ENCODE measurements at places on chromosomes 4 and X.

GRCh38 chrX:52031371-52031770 lies 37.6 kb downstream of the MAGED4B start:
- no peak for DNase-seq

GRCh38 chr4:101643186-101643837 lies 147.2 kb upstream of the BANK1 start:
- DNase-seq = no peak

DNA sequence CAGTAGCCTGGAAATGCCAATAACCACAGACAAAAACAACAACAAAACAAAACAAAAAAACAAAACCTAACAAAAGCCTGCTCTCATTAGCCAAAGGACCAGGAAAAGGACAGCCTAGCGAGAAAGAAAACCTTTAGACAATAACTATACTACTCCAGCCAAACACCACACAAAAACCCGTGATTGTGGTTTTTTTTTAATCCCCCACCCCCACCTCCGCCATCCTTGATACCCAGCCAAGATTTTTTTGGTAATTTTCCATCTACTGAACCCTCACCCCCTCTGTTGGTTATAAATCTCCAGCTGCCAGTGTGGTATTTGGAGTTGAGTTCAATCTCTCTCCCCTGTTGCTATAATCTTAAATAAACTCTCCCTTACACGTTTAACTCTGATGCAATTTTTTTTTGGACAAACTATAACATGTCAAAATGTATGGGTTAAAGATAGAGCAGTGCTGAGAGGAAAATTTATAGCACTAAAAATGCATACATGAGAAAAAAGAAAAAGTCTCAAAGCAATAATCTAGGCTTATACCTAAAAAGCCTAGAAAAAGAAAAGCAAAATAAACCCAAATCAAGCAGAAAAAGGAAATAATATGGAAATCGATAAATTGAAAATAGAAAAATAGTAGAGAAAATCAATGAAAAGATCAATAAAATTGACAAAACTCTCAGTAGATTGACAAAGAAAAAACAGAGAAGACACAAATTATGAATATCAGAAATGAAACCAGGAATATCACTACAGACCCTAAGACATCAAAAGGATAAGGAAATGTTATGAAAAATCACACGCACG lies 83.7 kb downstream of the NAT8L start:
- DNase-seq = no peak

DNA sequence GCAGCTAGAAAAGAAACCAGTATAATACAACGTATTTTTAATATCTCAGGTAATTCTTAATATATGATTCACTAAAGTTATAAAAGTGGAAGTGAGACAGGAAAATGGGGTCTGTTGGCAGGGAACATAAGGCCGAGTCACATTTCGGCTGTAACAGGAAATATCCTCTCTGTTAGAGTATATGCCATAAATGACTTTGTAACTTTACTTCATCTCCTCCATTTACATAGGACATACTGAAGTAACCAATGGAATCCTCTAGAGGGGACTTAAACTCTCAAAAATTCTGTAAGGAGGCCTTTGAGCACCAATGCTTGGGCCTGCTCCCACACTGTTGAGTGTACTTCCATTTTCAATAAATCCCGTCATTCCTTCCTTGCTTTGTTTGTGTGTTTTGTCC lies 71.3 kb downstream of the ANKRD17 start:
- no peak for DNase-seq

DNA sequence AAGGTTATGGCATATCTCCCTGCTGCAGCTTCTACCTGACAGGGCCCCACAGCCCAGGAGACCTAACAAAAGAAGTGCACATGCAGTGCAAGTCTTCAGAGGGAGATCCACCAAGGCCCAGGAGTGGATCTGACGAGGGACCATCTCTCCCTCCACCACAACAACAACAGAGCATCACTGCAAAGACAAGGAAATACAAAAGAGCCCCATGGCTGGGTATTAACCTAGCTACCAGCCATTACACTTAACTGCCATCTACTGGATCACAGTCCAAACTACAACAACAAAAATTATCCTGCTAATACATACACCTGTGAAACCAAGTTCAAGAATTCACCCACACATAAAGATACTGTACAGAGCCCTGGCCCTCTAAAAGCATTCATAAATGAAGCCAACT lies 280.2 kb upstream of the SLC7A11 start:
- DNase-seq = peak; percentile 41

- DNase-seq = peak; percentile 2
Measured at GRCh38 chr4:167475951-167476350, 241.7 kb upstream of the SPOCK3 start.

DNA sequence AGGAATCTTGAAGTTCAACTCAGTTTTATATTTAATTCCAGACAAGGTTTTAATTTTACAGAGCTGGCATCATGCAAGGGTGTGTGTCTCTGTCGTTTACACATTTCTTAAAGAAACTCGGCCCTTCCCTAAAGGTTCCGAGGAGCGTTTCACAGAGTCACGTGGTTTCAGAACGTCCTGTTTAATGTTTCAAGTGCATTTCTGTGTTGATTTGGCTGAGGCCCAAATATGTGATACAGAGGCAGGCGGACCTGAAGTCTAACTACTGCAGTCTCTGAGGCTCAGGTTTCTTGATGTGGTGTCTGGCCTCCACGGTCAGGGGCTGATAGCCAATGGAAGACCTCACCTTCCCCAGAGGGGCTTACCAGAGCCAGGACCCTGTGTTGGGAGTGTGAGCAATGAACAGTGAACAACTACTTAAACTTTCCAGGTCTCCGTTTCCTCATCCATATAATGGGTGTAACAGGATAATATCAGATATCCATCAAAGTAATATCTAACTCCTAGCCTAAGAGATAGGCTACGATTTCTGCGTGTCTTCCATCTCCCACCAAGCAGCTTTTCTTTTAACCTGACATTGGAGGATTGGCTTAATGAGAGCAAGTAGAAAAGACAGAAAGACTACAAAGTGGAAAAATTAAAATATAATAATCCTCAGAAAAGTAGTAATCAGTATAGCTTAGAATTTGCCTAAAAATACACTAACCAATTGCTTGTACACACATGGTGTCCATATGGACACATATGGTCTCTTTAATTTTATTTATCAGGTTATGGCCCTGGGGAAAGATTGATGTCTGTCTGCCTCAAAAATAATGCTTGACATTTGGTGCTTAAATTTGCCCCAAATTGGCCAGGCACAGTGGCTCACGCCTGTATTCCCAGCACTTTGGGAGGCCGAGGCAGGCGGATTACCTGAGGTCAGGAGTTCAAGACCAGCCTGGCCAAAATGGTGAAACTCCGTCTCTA lies 50.0 kb upstream of the TRIM2 start:
- DNase-seq = no peak

DNA sequence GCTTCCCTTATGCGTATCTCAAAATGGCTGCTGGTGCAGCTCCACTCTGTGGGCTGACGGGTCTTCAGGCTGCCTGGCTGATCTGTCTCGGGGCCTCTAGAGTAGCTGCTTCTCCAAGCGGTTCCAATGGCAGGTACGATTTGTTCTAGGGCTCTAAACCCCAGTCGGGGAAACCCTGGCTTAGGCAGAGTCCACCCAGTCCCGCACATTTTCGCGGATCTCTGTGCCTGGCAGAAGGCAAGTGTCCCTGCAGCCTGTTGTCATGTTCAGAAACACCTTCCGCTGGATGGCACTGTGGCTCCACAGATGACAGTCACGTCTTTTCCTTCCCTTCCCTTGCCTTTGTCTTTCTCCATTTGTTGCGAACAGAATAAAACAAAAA lies 54.4 kb downstream of the NBDY start:
- peak; percentile 77 for DNase-seq

- DNase-seq = peak; percentile 77
Measured at GRCh38 chr4:81523672-81524327, 52.1 kb upstream of the RASGEF1B start.

DNA sequence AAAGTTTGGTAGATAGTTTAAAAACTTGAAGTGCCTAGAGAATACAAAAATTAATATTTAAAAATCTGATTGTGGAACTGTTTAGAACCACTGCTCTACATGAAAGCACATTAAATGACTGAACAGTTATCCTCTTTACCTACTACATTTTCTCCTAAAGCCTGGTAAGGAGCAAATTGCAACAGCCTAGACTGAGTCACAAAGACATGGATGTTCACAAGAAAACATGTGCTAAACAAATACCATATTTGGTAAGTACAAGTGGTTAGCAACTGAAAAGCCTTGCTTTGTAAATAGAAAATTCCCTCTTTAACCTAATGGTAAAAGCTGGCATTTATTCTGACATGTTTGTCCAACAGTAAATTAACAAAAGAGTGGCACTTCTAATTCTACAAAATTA lies 203.1 kb downstream of the FBXO8 start:
- DNase-seq = no peak

GRCh38 chrX:8546715-8547114 lies 82.1 kb downstream of the VCX3B start:
- no peak for DNase-seq

- no peak for DNase-seq
Measured at GRCh38 chrX:12985331-12985730, 10.4 kb downstream of the TMSB4X start.

DNA sequence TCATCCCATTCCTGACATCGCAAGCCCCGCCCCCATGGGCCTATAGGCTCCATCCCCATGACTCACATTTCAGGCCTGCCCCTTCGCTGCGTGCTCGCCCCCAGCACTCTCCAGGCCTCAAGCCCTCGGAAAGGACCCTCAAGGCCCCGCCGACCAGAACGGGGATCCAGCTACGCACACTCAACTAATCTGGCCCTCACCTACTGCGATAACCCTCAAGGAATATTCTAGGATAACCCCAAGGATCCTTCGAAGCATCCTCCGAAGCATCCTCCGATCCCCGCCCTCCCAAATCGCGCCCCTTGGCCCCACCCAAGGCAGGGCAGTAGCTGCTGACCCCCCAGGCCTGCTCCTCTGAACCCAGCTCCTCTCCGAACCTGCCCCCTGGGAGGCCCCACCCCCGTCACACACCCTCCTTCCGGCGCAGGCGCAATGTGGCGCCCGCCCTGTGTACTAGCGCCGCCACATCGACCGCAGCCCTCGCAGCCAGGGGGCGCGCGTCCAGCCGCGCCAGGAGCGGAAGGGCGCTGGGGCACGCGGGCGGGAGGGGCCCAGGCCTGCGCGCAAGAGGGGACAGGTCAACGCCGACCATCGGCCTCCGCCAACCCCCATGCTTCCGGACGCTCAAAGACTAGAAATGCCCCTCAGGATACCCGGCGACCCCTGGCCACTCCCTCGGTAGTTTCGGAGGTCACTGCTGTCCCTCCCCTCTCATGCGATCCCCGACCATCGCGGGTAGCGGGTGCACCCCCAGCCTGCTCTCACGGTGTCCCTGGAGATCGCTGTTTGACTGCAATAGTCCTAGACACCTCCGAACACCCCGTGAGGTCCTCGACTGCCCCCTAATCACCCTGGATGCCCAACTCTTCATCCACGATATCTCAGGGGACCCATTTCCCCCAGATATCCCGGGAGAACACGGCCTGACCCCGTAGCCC lies 6.4 kb upstream of the MAGIX start:
- peak; percentile 88 for DNase-seq

DNA sequence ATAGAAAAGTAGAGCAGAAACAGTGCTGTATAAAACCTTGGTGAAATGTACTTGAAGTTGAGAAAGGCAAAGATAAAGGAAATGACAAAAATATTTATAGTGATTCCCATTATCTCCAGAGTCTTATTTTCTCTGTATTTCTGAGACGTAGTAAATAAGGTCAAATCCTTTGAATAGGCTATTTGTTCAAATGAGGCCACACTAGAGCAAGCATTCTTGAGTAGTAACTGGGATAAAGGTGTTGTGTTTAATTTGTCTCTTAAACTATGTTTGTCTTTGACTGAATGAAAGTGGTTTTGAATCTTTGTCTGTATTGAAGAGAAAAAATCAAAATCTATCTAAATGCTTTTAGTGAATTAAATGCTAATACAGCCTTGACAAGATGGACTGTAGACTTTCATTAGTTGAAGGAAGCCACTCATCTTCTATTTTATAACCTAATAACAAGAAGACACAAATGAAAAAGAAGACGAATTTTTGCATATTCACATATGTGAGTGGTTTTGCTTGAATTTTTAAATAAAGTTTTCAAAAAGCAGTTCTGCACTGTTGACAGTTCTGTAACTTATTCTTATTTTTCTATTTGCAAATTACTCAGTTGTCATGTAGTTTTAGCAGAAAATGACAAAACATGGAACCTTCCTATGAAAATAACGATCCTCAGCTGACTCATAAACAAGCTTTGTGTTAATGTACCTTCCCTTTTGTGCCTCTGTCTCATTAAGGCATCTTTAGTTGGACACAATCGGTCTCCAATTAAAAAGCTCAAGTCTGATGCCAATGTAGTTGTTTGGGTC lies 94.8 kb upstream of the PCDH18 start:
- DNase-seq = no peak

GRCh38 chrX:9227276-9227675 lies 193.3 kb upstream of the FAM9B start:
- no peak for DNase-seq

DNA sequence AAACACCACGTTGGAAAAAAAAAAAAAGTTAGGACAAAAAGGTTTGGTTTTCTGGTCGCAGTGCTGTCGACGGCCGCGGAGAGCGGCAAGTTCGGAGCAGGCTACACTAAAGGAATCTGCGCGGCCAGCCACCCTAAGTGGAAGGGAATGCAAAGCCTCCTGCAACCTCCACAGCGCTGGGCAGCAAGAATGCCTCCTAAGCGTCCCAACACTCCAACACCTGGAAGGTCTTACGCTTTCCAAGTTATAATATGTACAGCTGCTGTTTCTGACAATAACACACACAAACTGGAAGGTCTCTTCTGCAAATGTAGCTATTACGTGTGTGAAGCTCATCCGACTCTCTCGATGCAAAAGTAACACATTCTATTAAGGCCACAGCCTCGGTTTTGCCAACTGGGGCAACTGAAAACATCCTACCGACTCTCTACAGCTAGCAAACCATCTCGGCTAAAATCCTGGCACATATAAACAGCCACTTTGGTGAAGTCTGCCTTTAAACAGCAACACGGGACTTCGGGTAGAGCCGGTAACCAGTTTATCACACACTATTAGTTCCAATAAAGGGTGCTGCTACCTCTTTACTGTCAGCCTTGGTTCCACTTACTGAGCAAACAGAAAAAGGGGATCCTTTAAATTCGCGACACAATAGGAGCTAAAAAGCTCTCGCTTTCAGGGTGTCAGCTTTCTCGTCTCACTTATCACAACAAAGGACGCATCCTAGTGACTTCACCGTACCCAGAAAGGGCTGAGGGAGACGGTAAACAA lies 895 bp downstream of the SMIM14 start:
- DNase-seq = peak; percentile 91

DNA sequence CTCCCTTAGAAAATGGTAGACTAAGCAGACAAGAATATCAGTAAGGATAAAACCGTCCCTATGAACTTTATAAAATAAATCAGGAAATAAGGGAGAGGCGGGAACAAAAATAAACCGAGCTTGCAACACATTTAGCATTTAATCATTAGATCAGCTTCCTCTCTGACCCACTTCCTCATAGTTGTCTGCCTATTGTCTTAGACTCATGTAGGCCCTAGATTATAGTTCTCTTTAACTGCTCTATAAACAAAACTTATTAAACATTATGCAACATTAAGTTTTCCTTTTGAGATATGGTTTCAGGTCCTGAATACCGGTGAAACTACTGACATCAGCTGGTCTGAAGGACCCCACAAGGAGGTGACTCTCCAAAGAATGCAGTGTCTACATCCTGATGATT lies 15.8 kb upstream of the SRD5A3 start:
- DNase-seq = no peak
